ENCODE measurements at places on chromosomes 12 and 14. TPM values are rescaled to one million over a fixed set of nuclear protein-coding genes. Genes with fewer than 3 reads are reported as not detected.

DNA sequence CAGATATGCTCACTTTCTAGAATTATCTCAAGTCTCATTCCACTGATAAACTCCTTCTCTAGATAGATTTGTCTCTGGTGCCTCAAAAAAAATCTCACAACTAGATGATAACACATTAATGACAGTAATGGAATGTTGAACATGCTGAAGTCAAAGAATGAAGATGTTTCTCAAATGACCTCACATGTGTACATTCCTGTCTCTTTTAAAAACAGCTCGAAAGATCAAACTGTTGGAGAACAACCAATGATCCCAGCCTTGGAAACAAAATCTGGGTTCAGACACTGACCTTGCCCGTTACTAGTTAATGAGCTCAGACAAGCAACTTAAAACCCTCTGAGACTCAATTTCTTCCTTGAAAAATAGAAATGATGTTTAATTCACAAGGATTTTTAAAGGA is 44.7 kb upstream of the KCNJ8 start:
- H3K4me3 ChIP-seq, result no peak overlapping the region
- no peak for DNase-seq
- H3K4me1 ChIP-seq, result no peaks in the 10 kb centered on the region
- no peaks in the 10 kb centered on the region for H3K27me3 ChIP-seq

The RTN1 gene
- total RNA-seq, result not detected

DNA sequence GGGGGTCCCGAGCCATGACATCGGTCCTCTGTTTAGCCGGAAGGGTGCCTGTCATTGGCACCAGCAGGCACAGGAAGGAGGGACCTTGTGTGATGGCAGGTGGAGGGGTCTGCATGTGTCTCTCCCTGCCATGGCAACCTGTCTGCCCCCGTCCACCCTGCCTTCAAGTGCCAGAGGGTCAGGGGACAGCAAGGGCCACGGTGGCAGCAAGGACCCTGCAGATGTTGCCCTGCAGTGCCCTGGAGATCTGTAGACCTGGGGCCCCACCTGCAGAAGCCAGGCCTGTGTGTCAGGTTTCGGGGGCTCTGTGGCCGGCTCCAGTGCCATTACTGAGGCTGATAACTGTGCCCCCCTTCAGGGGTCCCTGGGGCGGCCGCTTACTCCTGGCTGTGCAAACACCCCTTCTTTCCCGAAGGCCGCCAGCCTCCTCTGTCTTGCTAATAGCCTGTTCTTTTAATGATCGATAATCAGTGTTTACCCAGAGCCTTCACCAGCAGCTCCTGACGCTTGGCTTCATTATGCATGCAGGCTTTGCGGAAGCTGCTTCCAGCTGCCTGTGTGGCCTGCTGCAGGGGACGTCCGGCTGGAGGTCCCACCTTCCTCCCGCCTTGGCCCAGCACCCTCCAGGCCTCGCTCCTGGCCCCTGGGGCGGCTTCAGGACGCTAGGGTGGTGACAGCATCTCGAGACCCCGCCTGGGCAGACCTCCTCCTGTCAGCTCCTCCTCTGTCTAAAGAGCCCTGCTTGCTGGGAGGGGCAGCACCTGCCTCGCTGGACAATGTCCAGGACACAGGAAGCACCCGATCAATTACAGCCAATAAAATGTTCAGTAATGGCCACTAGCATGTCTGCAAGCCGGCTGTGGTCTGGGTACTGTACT is 153.0 kb downstream of the KIF26A start:
- no peak overlapping the region for H3K4me3 ChIP-seq
- no peaks in the 10 kb centered on the region for H3K4me1 ChIP-seq
- no peaks in the 10 kb centered on the region for H3K27me3 ChIP-seq
- no peaks in the 10 kb centered on the region for H3K36me3 ChIP-seq

GRCh38 chr12:77231501-77231918 is 166.1 kb upstream of the E2F7 start:
- H3K4me1 ChIP-seq, result no peaks in the 10 kb centered on the region
- no peak for DNase-seq
- H3K27ac ChIP-seq, result no peak overlapping the region

GRCh38 chr12:80413462-80413861 is 30.6 kb upstream of the PTPRQ start:
- no peak for DNase-seq
- no peaks in the 10 kb centered on the region for H3K36me3 ChIP-seq
- H3K27ac ChIP-seq, result no peak overlapping the region
- H3K4me1 ChIP-seq, result no peaks in the 10 kb centered on the region
- H3K27me3 ChIP-seq, result no peaks in the 10 kb centered on the region

The RTL1 gene
- not detected for total RNA-seq

DNA sequence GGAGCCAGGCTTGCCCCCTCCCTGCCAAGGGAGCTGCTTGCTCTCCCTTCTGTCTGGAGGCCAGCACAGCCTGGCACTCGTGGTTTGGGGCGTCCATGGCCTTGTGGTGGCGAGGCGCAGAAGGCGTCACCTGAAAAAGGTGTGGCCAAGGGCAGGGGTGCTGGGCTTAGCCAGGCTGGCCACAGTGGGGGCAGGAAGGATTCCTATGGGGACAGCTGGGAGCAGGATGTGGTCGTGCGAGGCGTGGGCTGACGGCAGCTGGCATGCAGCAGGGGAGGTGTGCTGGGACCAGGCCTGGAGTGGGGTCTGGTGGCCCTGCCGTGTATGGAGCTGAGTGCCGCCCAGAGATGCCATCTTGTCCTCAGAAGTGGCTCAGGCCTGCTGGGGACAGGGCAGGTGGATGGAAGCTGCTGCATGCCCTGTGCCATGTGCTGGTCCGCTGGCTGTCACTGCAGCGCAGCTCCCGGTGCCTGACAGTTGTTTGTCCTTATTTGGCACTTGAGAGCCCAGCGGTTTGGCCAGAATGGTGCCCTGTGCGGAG is 30.0 kb downstream of the SH2B3 start:
- no peaks in the 10 kb centered on the region for H3K36me3 ChIP-seq
- no peak for DNase-seq
- peaks cover 95% of the 10 kb centered on the region for H3K4me1 ChIP-seq
- no peaks in the 10 kb centered on the region for H3K27me3 ChIP-seq
- H3K4me3 ChIP-seq, result peak overlapping the region; percentile 38
- peak overlapping the region; percentile 98 for H3K27ac ChIP-seq

GRCh38 chr12:126233625-126234024 is 1168.4 kb downstream of the AACS start:
- no peaks in the 10 kb centered on the region for H3K36me3 ChIP-seq
- no peak overlapping the region for H3K27ac ChIP-seq
- no peak for DNase-seq
- H3K4me1 ChIP-seq, result no peaks in the 10 kb centered on the region
- H3K27me3 ChIP-seq, result no peaks in the 10 kb centered on the region

DNA sequence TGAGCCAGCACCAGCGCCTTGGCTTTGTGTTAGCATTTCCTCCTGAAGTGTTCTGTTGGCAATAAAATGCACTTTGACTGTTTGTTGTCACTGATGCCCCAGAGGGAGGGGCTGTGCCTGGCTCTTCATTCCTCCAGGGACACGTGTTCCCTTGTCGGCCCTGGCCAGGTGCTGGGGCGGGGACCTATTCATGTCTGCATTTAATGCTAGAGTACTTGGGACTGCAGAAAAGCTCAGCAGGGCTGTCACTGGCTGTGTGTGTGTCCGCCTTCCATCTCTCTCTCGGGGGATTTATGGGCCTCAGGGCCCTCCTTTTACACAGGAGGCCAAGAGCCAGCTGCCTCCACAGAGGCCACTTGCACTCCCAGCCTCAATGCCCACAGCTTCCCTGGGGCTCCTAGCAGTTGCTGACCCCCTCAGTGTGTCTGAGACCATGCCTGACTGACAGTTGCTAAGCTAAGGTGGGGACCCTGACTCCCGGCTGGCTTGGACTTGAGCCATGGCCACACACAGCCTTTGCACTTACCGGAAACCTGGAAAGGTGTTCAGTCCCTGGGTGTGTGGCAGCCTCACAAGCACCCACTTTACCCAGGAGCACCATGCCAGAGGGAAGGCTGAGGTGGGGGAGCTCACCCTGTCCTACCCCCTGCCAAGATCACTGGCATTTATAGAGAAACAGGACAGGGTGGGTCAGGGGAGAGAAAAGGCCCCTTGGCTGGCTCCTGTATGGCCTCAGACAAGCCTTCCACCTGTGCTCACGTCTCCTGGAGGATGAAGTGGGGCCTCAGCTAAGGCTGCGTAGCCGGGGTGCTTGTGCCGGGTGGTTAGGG is 27.8 kb downstream of the HIP1R start:
- DNase-seq, result no peak
- H3K36me3 ChIP-seq, result peaks cover 10% of the 10 kb centered on the region
- peaks cover 5% of the 10 kb centered on the region for H3K4me1 ChIP-seq
- no peak overlapping the region for H3K27ac ChIP-seq
- no peaks in the 10 kb centered on the region for H3K27me3 ChIP-seq
- no peak overlapping the region for H3K4me3 ChIP-seq

GRCh38 chr14:64388533-64389285 is 556 bp downstream of the MTHFD1 start:
- H3K36me3 ChIP-seq, result no peaks in the 10 kb centered on the region
- H3K4me1 ChIP-seq, result peaks cover 36% of the 10 kb centered on the region
- DNase-seq, result no peak
- H3K27me3 ChIP-seq, result no peaks in the 10 kb centered on the region
- H3K4me3 ChIP-seq, result peak overlapping the region; percentile 83

The GON7 gene
- 11.6 TPM for total RNA-seq

DNA sequence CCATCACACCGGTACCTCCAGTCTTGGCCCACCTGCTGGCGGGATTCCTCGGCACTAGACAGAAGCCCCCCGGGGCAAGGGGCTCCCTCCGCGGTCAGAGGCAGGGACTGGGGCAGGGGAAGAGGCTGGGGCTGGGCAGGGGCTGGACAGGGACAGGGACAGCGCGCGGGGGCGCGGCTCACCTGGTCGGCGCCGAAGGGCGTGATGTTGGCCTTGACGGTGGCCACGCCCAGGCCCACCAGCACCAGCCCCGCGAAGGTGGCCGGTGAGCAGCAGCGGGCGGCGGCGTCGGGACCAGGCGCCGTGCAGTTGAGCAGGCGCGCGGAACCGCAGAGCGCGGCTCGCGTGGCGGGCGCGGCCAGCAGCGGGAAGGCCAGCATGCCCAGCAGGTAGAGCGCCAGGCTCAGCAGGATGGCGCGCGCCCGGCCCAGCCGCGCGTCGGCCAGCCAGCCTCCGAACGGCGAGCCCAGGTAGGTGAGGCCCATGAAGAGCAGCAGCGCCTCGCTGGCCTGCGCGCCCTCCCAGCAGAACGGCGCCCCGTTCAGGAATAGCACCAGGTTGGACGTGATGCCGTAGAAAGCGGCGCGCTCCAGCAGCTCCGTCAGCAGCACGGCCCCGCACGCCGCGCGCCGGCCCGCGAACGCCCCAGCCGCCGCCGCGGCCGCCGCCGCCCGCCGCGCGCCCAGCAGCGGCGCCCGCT is 392 bp downstream of the SLC15A4 start:
- H3K36me3 ChIP-seq, result no peaks in the 10 kb centered on the region
- H3K27ac ChIP-seq, result peak overlapping the region; percentile 22
- H3K4me1 ChIP-seq, result peaks cover 42% of the 10 kb centered on the region
- DNase-seq, result no peak

GRCh38 chr14:101071493-101071906 is 168.0 kb upstream of the RTL1 start:
- no peaks in the 10 kb centered on the region for H3K27me3 ChIP-seq
- no peaks in the 10 kb centered on the region for H3K36me3 ChIP-seq
- H3K27ac ChIP-seq, result no peak overlapping the region
- no peak overlapping the region for H3K4me3 ChIP-seq
- DNase-seq, result no peak

GRCh38 chr12:123245678-123246077 is 12.4 kb downstream of the MTRFR start:
- no peak overlapping the region for H3K27ac ChIP-seq
- H3K36me3 ChIP-seq, result no peaks in the 10 kb centered on the region
- no peaks in the 10 kb centered on the region for H3K27me3 ChIP-seq
- DNase-seq, result no peak
- peaks cover 44% of the 10 kb centered on the region for H3K4me1 ChIP-seq

GRCh38 chr14:22623047-22623446 is 21.1 kb downstream of the OR6J1 start:
- H3K4me1 ChIP-seq, result no peaks in the 10 kb centered on the region
- no peak for DNase-seq
- no peak overlapping the region for H3K27ac ChIP-seq
- H3K36me3 ChIP-seq, result no peaks in the 10 kb centered on the region

- no peaks in the 10 kb centered on the region for H3K4me1 ChIP-seq
- no peak for DNase-seq
- H3K4me3 ChIP-seq, result no peak overlapping the region
- H3K27me3 ChIP-seq, result no peaks in the 10 kb centered on the region
- H3K36me3 ChIP-seq, result no peaks in the 10 kb centered on the region
- no peak overlapping the region for H3K27ac ChIP-seq
Observed at GRCh38 chr14:72433511-72433910, 460.4 kb downstream of the DPF3 start.

DNA sequence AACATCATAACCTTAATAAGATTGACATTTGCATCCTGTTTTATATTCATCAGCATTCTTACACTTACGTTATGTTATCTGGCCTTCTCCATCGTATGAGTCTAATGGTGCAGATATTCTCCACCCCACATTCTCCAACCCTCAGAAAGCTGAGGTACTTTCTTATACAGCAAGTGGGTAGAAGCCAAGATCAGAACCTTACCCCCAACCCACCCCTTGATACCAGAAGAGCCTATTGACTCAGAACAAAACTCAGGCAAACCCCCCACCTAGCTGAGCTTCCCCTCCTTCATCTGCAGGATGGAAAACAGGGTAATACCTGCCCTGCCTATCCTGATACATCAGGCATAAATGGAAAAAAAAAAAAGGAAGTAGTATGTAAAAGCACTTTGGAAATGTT is 77.6 kb downstream of the DPF3 start:
- H3K4me3 ChIP-seq, result no peak overlapping the region
- no peaks in the 10 kb centered on the region for H3K4me1 ChIP-seq
- no peak for DNase-seq
- H3K27ac ChIP-seq, result no peak overlapping the region
- no peaks in the 10 kb centered on the region for H3K27me3 ChIP-seq

GRCh38 chr14:101884089-101884933 is 80.1 kb upstream of the DYNC1H1 start:
- H3K27ac ChIP-seq, result no peak overlapping the region
- H3K36me3 ChIP-seq, result peaks cover 80% of the 10 kb centered on the region
- no peak for DNase-seq

GRCh38 chr12:52870361-52871290 is 21.8 kb upstream of the KRT78 start:
- H3K27ac ChIP-seq, result no peak overlapping the region
- no peak overlapping the region for H3K4me3 ChIP-seq
- no peaks in the 10 kb centered on the region for H3K27me3 ChIP-seq
- H3K4me1 ChIP-seq, result peaks cover 21% of the 10 kb centered on the region

GRCh38 chr12:92049403-92049802 is 96.2 kb downstream of the BTG1 start:
- H3K36me3 ChIP-seq, result no peaks in the 10 kb centered on the region
- H3K27me3 ChIP-seq, result no peaks in the 10 kb centered on the region
- DNase-seq, result peak; percentile 35
- H3K27ac ChIP-seq, result no peak overlapping the region
- H3K4me3 ChIP-seq, result no peak overlapping the region

- no peaks in the 10 kb centered on the region for H3K36me3 ChIP-seq
- no peak overlapping the region for H3K27ac ChIP-seq
- no peaks in the 10 kb centered on the region for H3K27me3 ChIP-seq
- no peaks in the 10 kb centered on the region for H3K4me1 ChIP-seq
- DNase-seq, result no peak
Observed at GRCh38 chr12:52667509-52667908, 12.7 kb downstream of the KRT1 start.

Measured in CD4-positive, alpha-beta memory T cell (primary cell).